ENCODE measurements at places on chromosomes 16 and 17.

DNA sequence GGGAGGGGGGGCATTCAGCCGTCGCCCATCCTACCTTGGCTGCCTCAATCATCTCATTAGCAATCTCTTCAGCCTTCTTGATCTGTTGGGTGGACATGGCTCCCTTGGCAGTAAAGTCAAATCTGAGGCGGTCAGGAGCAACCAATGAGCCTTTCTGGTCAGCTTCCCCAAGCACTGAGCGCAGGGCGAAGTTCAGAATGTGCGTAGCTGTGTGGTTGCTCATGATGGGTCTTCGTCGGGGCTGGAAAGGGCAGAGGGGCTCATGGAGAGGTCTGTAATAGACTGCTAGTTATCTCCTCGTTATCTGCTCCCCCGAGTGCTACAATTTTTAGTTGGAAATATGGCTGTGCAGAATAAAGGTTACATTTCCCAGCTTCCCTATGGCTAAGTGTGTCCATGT, 7.2 kb upstream of the EXOSC6 start:
- no peak for DNase-seq

DNA sequence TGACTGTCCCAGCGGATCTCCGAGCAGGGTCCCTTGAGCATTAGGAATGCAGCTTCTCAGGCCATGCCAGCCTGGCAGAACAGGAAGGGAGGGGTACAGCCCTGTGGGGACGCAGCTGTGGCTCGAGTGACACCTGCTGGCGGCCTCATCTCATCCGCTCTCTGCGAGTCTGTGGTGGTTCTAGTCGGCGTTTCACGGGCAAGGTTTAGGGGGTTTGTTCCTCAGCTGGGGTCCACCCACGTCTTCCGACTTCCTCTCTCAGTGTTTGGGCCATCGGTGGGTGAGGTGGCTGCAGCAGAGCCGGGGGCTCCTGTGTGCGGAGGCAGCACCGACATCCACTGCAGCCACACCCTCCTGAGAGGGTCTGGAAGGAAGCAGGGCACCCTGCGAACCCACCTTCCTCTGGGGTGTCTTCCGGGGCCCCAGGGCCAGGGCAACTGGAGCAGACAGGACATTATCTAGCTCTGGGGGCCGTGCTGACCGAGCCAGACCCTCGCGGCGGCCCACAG, 33.3 kb downstream of the JPH3 start:
- DNase-seq: peak; percentile 59

DNA sequence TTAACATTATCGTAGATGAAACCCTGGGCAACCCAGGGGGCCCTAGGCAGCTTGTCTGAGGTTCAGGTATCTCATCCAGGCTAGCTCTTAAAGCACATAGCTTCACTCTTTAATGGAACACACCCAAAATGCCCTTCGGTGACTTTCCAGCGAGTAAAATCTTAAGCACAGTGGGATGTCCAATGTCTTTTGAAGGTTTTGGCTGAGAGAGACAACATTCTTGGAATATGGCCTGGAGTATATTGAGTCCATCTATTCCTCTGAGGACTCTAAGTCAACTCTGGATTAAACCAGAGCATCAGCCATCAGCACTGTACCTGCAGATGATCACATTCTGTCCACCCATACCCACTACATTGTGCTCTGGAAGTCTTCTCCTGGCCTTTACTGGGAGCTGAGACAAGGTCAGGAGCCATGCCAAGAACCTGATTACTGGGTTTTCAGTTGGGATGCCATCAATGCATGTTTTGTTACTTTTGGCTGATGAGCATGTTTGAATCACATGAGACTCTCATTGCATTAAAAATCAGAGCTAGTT, 63.4 kb upstream of the CDH11 start:
- no peak for DNase-seq

DNA sequence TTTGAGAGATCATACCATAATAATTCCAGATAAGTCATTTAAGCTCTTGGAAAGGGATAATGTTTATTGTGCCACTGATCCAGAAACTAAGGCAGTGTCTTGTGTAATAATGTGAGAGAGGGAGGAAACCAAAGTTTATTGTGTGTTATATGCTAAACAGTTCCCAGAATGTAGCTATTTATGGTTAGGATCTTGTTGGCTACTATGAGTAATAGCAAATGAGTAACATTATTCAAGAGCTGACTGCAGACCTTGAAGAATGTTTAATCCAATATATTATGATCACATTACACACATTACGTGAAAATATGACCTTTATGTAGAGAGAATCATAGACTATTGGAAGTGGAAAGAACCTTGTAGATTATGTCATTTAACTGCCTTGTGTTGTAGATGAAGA, 139.5 kb downstream of the BCAS3 start:
- peak; percentile 73 for DNase-seq

DNA sequence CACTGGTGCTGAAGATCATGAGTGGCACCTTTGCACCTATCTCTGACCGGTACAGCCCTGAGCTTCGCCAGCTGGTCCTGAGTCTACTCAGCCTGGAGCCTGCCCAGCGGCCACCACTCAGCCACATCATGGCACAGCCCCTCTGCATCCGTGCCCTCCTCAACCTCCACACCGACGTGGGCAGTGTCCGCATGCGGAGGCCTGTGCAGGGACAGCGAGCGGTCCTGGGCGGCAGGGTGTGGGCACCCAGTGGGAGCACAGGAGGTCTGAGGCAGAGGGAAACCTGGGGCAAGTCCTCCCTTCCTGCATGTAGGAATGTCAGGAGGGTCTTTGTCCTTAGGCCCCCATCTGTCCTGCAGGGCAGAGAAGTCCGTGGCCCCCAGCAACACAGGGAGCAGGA, 6.5 kb upstream of the TRAF4 start:
- no peak for DNase-seq

DNA sequence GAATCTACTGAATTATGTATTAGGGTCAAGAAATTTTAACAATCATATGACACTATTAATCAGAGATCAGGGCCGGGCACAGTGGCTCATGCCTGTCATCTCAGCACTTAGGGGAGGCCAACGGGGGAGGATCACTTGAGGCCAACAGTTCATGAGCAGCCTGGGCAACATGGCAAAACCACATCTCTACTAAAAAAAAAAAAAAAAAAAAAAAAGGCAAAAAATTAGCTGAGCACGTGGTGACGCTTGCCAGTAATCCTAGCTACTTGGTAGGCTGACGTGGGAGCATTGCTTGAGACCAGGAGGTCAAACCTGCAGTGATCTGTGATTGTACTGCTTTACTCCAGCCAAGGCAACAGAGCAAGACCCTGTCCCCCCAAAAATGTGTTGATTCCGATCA, 52.5 kb upstream of the CLEC3A start:
- DNase-seq: no peak

DNA sequence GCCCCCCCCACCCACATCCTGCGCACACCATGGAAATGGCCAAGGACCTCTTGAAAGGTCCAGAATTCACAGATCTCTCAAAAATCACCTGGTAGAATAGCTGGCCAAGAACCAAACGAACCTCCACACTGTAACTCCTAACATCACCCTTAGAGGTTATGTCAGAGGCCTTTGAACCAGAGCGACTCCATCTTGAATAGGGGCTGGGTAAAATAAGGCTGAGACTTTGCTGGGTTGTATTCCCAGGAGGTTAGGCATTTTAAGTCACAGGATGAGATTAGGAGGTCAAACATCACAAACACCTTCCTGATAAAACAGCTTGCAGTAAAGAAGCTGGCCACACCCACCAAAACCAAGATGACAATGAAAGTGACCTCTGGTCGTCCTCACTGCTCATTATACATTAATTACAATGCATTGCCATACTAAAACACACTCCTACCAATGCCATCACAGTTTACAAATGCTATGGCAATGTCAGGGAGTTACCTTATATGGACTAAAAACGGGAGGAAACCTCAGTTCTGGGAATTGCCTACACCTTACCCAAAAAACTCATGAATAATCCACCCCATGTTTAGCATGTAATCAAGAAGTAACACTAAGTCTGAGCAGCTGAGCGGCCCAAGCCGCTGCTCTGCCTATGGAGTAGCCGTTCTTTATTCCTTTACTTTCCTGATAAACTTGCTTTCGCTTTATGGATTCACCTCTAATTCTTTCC, 34.8 kb downstream of the SYCE1L start:
- no peak for DNase-seq

DNA sequence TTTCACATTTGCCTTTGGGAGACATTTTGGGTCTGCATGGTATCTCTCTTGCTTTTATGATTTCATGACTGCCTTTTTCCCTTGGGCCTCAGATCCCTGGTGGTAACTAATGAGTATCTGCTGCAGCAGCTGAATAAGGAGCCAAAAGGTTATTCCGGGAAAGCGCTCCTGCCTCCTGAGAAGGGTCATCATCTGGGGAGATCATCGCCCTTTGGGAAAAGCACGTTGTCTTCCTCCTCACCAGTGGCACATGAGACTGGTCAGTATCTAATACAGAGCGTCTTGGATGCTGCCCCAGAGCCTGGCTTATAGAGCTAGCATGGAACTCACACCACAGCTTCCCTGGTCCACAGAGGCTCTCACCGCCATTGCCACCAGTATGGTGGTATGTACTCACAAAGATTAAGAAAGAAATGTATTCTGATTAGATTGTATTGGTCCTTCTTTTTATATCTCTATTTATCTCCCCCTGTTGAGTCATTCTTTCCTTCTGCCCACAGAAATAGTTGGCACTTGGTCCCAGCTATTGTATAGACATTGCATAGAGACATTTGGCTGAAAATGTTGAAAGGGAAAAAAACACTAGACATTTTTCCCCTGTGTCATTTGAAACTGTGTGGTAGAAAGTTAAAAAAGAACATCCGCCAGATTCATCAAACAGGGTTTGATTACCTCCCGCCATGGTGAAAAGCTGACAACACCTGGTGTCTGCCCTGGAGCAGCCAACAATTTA, 8.4 kb downstream of the TPPP3 start:
- no peak for DNase-seq

DNA sequence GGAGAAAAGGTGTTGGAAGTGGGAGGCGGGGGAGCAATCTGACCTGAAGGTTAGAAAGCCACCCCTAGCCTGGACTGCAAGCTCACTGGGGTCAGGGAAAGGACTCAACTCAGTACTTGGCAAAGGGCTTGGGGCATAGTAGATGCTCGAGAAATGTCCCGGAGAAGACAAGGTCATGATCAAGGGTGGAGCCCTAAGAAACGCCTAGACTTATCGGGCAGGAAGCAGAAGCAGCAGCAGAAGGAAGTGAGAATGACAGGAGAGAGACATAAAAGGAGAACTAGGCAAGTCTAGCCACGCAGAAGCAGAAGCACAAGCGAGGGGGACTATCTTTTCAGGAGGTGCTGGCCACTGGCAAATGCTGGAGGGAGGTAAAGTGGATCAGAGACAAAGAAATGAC, 10.2 kb downstream of the COTL1 start:
- DNase-seq: no peak

- no peak for DNase-seq
These were observed 33.7 kb upstream of the TNRC6C start for GRCh38 chr17:77924757-77925336.

GRCh38 chr16:67971111-67971510, 2.7 kb upstream of the SLC12A4 start:
- DNase-seq: no peak

GRCh38 chr17:58007781-58008706, 998 bp upstream of the SRSF1 start:
- no peak for DNase-seq

- DNase-seq: no peak
These were observed 457.9 kb downstream of the SLC39A11 start for GRCh38 chr17:72634621-72635020.

DNA sequence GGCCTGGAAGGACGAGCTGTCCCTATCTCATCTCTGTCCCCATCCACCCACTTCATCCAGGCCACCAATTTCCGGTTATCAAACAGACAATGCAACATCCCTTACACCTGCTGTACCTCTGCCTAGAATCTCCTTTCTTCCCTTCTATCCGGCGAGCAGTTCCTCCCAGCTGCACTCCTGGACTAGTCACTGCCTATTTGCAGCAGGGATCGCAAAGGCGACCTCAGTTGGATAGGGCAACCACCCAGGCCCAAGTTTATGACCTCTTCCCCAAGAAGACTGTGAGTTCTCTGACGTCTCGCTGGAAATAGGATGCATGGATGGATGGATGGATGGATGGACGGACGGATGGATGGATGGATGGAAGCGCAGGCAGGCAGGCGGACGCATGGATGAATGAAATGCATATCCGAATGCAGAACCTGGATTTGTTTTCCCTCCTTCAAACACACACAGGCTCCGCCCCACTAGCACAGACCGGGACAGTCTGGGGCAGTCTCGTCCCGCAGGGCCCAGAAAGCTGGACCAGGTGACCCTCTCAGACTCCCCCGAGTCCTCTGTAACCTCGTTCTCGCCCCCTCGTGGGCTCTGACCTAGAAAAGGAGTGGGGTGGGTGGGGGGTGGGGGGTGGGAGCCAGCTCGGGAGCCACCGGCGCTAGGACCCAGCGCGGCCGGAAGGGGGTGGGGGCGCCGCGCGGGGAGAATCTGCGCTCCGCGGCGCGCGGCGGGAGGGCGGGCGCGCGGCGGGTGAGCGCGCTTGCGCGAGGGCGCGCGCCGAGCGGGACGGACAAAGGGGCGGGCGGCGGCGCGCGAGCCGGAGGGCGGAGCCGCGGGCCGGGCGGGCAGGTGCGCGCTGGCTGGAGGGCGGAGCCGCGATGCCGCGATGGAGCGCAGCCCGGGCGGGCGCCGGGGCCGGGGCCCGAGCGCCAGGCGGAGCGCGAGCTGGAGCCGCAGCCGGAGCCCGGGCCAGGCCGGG, at the start of gene SBK1:
SBK1 (plus strand) TSS at position 875 of the 976 bp plus-strand sequence. CDS start 24,867 bp downstream, outside the sequence.
- peak; percentile 85 for DNase-seq

DNA sequence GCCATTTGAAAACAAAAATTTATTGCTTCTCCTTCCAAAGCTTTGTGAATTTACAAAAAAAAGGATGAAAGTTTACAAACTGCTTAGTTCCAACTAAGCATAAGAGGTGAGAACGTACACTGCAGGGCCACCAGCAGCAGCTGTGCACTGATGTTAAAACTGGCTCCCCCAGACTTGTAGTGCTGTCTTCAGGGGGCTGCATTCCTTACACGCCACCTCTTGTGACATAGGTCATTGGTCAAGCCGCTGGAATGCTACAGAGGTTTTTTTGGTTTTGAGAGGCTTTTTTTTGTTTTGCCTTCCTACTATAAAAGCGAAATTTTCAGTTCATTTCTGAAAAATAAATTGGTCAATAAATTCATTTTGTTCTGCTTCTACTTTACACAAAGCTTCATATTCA, 6.9 kb downstream of the IFT20 start:
- no peak for DNase-seq

GRCh38 chr16:58280146-58280845, 14.5 kb downstream of the PRSS54 start:
- DNase-seq: no peak

DNA sequence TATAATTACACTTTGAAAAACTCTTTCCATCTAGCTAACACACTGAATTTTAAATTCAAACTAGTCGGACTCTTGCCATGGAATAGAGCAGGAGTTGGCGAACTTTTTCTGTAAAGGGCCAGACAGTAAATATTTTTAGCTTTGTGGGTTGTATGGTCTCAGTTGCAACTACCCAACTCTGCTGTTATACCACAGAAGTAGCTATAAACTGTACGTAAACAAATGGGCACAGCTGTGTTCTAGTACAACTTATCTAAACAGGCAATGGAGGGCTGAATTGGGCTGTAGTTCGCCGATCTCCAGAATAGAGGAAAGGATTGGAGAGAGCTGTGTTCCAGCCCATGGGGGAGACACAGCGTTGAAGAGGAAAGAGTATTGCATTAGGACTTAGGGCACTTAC, 8.7 kb downstream of the CNTROB start:
- no peak for DNase-seq

- DNase-seq: no peak
These were observed 211.7 kb downstream of the ZFHX3 start for GRCh38 chr16:72836181-72836580.

- DNase-seq: peak; percentile 74
These were observed 14.2 kb upstream of the SLC38A10 start for GRCh38 chr17:81309140-81309858.

Data from kidney tubule cell (primary cell).